Stimulated activated CD8-positive, alpha-beta memory T cell treated with anti-CD3 and anti-CD28 coated beads, Interleukin-15, amount 100 ng/mL, for 4 hours (primary cell): ENCODE measurements at places on chromosomes 6 and 20.

DNA sequence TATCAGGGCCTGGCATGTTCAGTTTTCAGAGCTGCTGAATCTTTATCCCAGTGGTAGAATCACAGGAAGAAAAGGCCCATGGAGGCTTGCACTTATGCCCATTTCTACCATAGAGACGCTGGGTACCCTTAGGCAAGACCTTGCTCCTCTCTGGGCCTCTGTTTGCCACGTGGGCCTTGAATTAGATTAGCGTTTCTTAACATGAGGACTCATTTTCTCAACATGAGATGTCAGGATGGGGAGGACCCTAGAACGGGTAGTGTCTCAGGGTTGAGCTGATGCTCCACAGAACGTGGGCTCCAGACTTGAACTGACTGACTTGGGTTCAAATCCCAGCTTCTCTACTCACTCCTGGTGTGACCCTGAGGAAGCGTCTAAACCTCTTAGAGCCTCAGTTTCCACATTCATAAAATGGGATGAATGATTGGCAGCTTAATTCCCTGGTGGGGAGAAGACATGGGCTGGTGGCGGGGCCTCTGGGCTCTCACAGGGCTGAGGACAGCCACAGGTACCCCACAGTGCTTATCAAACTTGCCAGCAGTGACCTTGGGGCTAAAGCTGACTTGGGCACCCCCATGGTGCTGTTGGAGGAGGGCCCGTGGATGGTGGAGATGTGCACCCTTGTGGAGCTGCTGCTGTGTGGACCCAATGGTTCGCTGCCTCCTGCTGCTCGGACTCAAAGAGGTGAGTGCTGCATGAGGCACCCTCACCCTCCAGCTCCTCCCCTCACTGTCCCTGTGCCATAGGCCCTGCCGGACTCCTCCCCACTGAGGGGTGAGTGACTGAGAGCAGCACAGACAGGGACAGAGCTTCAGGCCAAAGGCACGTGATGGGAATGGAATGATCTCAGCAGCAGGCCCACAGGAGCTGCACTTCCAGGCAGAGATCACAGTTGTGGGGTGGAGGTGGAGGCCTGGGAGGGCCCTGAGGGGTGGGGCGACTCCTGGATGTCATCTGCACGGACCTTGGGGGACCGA, 28.2 kb downstream of the SUN5 start:
- no peak for DNase-seq

DNA sequence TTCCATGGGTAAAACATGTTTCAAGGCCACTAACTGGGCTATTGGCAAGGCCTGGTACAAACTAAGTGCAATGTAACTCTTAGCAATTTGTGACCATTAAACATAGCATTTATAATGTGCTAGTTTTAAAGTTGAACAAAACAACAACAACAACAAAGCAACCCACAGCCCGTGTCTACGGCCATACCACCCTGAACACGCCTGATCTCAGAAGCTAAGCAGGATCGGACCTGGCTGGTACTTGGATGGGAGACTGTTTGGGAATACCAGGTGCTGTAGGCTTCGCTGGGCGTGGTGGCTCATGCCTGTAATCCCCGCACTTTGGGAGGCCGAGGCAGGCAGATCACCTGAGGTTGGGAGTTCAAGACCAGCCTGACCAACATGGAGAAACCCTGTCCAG, 61.0 kb downstream of the SGK1 start:
- no peak for DNase-seq

- DNase-seq = no peak
These were observed 1378.6 kb upstream of the DEFB115 start for GRCh38 chr20:29878777-29879442.

DNA sequence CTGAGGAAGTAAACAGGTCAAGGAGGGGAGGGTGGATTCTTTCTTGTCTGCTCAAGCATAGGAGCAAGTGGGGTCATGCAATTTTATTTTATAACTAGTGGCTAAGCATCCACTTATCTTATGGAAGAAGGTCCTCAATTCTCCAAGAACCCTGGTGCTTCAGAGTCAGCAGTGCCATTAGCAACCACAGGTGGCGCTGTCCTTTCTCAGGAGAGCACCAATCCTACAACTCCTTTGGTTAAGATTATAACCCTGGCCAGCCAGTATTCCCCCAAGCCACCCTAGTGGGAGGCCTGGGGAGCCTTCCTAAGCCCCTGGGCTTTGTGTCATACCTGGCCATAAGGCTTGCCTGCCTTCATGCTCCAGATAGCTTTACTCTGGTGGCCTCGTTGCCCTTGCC, 60.7 kb downstream of the PCSK2 start:
- DNase-seq = no peak

- DNase-seq = no peak
These were observed 467.5 kb downstream of the PRKN start for GRCh38 chr6:162260027-162260426.

GRCh38 chr6:156978948-156979347, 201.8 kb downstream of the ARID1B start:
- DNase-seq = no peak

GRCh38 chr6:48658915-48659314, 547.9 kb upstream of the PTCHD4 start:
- no peak for DNase-seq

- no peak for DNase-seq
These were observed 571.5 kb downstream of the HDGFL1 start for GRCh38 chr6:23140871-23141270.

DNA sequence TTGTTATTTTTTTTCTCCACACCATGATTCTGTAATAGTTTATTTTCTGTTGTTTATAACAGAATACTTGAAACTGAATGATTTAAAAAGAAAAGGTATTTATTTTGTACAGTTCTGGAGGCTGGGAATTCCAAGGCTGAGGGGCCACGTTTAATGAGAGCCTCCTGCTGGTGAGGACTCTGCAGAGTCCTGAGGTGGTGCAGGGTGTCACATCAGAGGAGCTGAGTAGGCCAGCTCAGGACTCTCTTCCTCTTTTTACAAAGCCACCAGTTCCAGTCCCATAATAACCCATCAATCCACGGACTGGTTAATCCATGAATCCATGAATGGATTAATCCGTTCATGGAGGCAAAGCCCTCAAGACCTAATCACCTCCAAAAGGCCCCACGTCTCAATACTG, 71.6 kb downstream of the TFAP2A start:
- DNase-seq = no peak

- no peak for DNase-seq
These were observed 203.0 kb downstream of the ZDHHC14 start for GRCh38 chr6:157584036-157584435.

- DNase-seq = no peak
These were observed 8.8 kb upstream of the CD83 start for GRCh38 chr6:14108571-14109410.

DNA sequence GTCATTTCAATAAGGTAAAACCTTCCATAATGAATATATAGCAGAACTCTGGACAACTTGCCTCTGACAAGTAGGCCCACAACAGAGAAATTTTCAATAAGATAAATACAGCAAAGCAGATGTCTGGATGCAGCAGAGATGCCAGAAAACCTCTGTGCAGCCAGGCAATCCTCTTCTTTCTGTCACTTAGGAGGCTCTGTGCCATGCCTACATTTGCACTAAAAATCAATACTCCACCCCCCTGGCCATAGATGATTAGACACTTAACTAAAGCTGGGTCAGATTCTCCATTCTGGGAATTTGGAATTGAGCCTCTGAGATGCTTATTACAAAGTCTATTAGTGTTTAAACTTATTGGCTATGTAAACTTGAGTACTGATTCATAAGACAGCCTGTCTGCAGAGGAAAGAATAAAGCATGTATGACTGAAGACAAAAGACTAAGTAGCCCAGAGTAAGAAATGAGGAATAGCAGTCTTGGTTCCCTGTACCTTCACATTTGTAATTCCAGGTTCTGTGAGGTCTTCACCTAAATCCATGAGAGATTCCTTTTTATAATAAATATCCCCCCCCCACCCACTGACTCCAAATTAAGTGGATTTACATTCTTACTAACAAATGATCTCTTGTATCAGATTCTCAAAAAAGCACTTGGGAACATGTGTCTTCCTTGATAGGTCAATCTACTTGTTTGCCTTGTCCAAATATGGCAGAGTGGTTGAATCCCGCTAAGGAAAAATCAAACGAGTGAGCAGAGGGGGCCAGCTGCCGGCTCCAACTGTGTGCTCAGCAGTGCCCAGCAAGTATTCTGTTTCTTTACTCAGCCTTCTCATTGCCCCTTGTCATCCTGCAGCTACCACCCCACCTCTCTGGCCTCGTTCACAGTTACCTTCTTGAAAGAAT, 20.4 kb downstream of the MAN1A1 start:
- no peak for DNase-seq

DNA sequence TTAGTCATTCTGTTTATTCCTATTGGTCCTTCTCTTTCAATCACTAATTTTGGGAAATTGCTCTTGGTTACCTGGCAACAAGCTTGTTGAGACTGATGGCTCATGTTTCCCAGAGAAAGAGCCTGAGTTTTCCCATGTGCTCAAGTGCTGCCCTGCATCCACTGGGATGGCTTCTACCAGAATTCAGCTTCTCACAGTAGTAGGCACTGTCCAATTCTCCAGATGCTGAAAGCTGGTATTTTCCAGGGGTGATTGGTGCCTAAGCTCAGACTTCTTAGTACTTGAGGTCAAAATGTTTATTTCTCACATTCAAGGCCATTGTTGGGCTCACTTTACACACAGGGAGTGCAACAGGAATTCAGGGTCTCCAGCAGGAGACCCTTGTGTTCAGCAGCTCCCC, 29.1 kb upstream of the SLC2A12 start:
- no peak for DNase-seq

- no peak for DNase-seq
These were observed 77.4 kb downstream of the MKKS start for GRCh38 chr20:10356628-10357027.

GRCh38 chr6:87716928-87717614, 15.0 kb upstream of the AKIRIN2 start:
- DNase-seq = no peak

- DNase-seq = no peak
These were observed 94.8 kb downstream of the STXBP5 start for GRCh38 chr6:147299035-147299434.

DNA sequence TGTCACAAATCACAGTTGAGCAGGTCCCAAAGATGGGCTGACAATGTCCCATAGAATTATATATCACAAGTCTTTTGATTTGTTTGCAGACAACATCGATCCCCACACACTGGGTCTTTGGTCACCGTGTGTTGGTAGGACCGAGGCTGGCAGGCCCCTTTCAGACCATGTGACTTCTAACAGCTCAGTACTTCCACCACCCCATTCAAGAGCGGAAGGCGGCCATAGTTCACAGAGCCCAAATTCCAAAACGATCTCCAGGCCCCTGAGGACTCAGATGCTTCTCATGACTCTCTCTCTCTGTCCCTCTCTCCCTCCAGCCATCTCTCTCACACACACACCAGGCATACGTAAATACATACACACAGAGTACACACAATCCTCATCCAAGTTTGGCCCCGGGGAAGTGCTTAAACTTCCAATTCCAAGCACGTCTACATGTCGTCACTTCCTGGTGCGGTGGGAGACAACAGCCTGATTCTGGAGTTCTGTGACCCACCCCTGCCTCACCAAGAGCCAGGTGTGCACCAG, 155.9 kb upstream of the INSM1 start:
- DNase-seq = no peak

GRCh38 chr20:49262444-49262843, 15.4 kb downstream of the ZNFX1 start:
- no peak for DNase-seq
